ENCODE measurements at places on chromosomes 2 and 18. TPM values are rescaled to one million over a fixed set of nuclear protein-coding genes. Genes with fewer than 3 reads are reported as not detected.

Gene TYMS
- 16.8 TPM for total RNA-seq

Gene EDAR
- total RNA-seq = not detected

Gene ASPRV1
- total RNA-seq = 0.33 TPM

Gene DUSP2
- total RNA-seq = 1.0 TPM

Gene UGT1A7
- not detected for total RNA-seq

Gene EHD3
- 30.6 TPM for total RNA-seq

Gene CCDC141
- total RNA-seq = 0.17 TPM

Gene CFC1
- total RNA-seq = not detected

Gene LAMA1
- 24.9 TPM for total RNA-seq

Gene NDUFS1
- 81.2 TPM for total RNA-seq

Gene MMADHC
- total RNA-seq = 173 TPM

Gene RNU2-63P
- total RNA-seq = 268 TPM

Gene LYG2
- not detected for total RNA-seq

Gene ARL4C
- 50.6 TPM for total RNA-seq

Gene POMC
- 0.66 TPM for total RNA-seq

Gene UGT1A5
- total RNA-seq = not detected

Gene KCNJ3
- total RNA-seq = not detected

Gene FBLN7
- 0.99 TPM for total RNA-seq

Gene GCG
- not detected for total RNA-seq

Gene SOX11
- 2.1 TPM for total RNA-seq

All from fibroblast of lung (primary cell).